ENCODE measurements at places on chromosomes 6 and 20.

DNA sequence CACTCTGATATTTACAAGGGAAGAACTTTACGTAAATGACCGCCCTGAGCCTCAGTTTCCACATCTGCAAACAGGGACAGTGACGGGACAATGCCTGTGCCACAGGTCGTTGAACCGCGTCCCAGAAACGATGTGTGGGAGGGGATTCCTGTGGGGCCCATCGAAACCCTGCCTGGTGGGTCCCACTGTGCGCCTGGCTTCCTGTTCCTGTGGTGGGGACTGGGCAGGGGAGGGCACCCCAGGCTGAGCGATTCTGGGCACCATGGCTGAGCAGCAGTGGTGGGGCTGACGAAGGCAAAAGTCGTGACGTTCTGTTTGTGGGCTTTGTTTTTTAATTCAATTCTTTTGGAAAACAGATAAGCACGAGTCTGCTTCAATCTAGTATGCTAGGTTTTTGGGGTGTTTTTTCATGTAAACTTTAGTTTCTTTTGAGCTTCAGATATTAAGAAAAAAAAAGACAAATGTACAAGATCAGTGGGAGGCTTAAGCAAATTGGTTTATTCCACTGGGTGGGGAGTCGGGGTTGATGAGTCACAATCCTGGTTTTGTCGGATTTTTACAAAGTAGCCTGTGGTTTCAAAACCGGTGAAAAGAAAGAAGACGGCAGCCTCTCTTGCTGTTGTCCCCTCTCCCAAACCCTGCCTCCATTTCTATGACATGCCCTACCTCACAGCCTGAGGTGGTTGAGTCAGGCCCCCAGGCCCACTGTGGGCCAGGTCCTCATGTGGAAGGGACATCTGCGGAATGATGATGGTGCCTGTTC, 40.4 kb downstream of the GNAS-AS1 start:
- DNase-seq = peak; percentile 41

DNA sequence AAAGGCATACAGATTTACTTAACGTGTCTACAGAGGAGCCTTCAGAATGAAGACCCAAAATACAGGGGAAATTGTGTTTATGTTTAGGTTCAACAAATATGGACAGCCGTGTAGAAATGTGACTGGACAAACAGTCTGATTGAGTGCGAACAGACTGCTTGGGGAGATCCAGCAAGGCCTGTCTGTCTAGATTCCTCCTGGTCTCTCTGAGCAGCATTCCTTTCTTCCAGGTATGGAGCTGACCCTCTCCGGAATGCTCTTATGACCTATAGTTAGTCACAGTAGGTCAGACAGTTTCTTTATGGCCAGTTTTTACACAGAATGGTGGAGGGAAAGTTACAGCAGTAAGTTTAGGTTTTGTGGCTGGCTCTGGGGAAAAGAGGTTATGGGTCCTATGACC, 9.0 kb downstream of the RIN2 start:
- no peak for DNase-seq

DNA sequence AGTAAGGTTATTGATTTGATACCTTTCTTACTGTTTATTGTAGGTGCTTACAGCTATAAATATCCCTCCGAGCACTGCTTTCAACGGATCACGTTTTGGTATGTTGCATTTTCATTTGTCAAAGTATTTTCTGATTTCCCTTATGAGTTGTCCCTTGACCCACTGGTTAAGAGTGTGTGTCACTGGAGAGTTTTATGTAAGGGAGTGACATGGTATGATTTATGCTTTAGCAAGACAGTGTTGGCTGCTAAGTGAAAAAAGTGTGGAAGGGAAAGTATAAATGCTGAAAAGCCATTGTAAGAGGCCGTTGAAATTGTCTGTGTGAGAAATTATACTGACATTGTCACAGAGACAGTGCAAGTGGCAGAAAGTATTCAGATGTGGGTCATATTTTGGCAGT, 72.0 kb downstream of the SYCP2 start:
- no peak for DNase-seq

- DNase-seq = no peak
These were observed 524.3 kb downstream of the EYS start for GRCh38 chr6:65182681-65183080.

DNA sequence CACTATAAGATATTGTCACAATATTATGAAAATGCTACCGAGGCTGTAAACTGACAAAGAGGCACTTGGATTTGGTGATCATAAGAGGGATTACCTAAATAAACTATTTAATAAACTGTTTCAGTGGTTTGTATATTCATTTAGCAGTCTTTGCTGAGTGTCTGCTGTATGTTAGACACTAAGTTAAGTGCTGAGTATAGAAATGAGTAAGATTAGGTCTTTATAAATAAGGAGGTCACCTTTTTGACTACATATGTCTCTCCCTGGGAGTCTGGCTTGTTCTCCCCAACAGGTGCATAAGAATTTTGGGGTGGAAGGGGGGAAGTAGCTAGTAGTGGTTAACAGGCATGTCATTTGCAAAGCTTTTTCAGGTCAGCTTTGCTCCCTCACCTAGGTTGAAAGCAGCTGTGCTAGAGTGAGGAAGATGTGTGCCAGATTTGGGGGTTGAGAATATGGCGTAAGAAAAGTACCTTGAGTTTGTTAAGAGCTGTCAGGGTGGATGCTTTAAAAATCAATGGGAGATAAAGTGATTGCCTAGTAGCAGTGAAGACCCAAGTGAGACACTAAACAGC, 246.3 kb downstream of the ZFAND3 start:
- DNase-seq = no peak

DNA sequence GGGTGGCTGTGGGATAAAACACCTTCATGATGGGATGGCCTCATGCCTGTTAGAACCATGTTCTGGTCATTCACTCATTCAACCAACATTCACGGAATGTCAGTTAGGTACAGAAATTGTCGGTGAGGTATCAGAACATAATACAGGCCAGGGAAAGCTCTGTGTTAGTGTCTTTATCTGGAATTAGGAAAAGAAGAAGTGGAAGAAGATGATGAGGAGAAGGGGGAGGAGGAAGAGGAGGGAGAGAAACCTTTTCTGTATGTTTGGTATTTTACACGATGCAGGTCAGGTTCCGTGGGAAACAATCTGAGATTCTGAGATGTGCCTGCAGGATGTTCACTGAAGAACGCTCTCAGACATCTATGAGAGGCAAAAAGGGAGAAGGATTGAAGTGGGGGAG, 5.6 kb downstream of the ADTRP start:
- no peak for DNase-seq

DNA sequence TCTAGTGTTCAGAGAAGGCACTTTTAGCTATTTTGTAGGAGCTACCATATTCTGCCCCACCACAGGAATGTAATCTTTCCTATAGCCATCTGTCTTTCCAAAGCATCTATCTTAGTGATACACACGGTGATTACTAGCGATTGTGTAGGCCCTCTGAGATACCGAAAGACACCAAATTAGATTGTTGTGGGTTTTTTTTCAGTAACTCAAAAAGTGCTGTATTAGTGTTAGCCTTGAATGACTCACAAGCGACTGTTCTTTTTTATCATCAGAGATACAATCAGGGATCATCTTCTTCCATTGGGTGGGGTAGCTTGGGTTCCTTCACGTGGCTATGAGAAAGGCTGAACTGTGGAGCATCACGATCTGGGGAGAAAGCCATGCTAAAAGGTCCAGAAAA, 160.2 kb downstream of the MTFR2 start:
- no peak for DNase-seq

DNA sequence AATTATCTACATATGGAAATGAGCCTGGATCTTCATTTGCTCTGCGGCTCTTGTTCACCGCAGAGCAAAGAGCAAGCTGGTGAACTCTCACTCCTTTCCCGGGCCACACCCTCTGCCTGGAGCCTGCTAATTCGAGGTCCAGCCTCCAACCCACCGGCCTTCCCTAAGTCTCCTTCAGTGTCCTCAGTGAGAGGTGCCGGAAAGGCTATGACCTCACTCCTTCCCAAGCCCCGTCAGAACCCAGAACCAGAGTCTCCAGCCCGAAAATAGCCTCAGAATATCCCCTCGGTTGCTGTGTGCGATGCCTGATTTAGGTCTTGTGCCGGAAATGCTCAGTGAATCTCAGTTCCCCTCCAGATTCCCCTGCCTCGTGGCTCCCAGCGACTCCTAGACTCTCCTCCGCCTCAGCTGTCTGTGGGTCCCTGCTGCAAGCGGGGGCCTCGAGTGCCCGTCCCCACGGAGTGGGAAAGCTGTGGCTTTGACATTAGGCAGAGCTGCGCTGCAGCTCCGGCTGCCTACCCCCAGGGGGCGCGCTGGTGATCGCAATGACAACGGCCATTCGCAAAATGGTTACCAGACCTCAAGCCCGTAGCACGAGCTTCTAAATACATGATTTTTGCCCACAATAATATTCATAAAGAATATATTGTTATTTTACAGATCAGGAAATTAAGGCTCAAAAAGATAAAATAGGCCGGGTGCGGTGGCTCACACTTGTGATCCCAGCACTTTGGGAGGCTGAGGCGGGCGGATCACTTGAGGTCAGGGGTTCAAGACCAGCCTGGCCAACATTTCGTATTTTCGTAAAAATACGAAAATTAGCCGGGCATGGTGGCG, 4.1 kb upstream of the BNIP5 start:
- peak; percentile 63 for DNase-seq

DNA sequence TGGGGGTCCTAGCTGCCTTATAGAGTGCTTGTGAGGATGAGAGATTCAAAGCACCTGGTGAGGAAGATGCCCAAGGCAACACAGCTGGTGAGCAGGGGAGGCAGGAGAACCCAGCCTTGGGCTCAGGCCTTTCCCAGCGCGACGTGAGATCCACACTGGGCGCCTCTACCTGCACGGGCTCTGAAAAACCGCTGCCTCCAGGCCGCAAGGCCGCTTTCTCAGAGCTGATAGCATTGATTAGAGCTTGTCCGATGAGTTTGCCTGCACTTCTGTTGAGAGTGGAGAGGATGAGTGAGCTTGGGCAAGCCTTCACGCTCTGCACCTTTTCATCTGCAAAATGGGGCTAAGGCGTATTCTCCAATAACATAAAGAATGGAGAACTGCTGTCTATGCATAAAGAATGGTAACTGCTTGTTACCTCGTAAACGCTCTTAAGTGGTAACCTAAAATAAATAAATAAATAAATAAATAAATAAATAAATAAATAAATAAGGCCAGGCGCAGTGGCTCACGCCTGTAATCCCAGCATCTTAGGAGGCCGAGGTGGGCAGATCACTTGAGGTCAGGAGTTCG, 916 bp downstream of the PABPC1L start:
- no peak for DNase-seq

DNA sequence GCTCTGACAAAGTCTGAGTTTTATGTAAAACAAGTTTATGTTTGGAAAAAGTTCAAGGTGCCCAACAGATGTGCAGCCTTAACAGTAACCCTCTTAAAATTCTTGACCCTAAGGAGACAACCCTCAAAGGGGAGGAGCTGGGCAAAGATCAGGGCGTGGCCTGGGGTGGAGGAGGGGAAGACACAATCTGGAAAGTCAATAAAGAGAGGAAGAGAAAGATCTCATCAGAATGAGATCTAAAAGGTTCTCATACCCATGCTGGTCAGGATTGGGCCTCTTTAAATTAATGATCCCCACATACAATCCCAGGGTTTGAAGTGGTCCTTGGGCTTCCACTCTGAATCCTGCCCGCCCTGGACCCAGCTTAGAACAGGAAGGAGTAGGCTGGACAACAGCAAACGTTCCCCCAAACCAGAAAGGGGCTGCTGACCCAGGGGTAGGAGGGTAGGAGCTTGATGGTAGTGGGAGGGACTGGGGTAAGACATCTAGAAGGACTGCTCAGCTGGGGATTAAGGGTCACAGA, 33.0 kb downstream of the FOXP4 start:
- DNase-seq = no peak

DNA sequence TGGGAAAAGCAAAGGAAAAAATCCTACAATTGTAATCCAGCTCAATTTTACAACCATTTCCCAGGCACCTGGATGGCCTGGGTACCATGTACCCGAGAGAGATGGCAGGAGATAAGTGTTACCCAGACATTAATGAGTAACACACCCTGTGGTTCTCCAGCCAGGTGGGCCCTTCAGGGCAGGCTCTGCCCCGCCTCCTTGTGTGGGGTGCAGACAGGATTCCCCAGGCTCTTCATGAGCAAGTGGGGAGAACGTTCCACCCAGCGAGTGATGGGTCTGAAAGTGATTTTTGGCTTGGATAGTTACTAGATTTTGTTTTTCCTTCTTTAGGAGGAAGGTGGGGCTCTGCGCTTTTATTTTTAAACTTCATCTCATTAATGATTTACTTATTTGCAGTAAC, 243.9 kb downstream of the TAF4 start:
- no peak for DNase-seq

DNA sequence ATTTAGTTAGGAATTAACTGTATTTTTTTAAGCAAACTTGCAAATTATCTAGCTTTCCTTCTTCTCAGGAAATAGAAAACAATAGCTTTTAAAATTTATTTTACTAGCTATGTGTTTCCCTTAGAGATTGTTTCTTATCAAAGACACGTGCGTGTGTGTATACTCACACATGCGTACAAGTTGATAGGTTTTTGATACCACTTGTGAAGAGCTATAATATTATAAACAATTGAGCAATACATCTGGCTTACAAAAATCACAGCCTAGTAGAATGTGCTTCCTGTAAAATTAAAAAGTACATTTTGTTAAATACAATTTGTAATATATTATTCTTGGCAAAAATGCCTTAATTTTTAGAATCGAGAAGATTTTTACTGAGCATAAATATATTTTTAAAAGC, 33.9 kb downstream of the COL12A1 start:
- no peak for DNase-seq

- DNase-seq = peak; percentile 53
These were observed 32.0 kb downstream of the TSPYL4 start for GRCh38 chr6:116221911-116222310.

DNA sequence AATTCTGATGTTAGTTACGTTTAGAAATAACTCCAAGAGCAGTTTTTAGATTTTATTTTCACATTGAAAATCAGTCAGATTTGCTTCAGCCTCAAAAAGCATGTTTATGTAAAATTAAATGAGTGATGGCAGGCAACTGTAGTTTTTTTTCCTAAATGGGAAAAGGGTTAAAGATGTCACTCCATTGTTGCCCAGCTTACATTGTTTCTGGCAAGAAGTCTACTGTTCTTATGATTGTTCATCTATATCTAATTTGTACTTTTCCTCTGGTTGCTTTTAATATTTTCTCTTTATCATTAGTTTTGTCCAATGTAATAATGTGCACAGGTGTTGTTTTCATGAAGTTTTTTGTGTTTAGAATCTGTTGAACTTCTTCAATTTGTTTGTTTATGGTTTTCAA, 6.7 kb upstream of the TTK start:
- DNase-seq = no peak

- peak; percentile 52 for DNase-seq
These were observed 74.0 kb upstream of the MYL9 start for GRCh38 chr20:36467076-36467999.

DNA sequence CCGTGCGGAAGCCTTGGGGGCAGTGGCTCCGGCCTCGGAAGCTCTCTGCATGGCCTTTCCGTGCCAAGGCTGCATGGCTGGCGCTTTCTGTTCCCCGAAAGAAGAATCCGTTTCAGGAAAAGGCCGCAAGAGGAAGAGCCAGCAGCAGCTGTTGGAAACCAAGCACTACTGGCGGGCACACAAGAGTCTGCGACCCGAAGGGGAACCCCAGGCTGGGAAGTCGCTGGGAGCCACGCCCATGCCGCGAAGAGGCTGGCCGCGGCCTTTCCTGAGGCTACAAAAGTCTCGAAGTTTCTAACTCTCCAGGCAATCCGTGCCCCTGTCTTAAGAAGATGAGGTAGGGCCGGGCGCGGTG, at the start of gene CGAS:
TSS of gene CGAS (minus strand) at position 191 of the 355 bp plus-strand sequence. CDS start at position 75, 116 bp downstream.
- peak; percentile 79 for DNase-seq

Data from fibroblast of skin of scalp (primary cell).